ENCODE measurements at places on chromosomes 12 and 14.

- DNase-seq: no peak
These were observed 54.9 kb downstream of the SMUG1 start for GRCh38 chr12:54133772-54134375.

GRCh38 chr12:52271158-52271557 is 3.3 kb upstream of the KRT86 start:
- DNase-seq: no peak

DNA sequence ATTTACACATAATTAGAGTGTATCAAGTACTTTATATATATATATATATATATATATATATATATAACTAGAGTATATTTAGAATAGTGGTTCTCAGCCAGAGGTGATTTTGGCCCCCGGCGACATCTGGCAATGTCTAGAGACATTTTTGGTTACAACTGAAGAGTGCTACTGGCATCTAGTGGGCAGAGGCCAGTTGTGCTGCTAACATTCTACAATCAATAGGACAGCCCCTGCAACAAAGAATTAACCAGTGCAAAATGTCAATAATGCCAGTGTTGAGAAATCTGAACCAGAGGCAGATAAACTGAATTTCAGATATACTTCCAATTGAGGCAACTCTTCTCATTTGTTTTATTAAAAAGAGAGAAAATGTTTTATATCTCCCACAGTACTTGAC is 8.9 kb downstream of the GTF2A1 start:
- DNase-seq: peak; percentile 42

DNA sequence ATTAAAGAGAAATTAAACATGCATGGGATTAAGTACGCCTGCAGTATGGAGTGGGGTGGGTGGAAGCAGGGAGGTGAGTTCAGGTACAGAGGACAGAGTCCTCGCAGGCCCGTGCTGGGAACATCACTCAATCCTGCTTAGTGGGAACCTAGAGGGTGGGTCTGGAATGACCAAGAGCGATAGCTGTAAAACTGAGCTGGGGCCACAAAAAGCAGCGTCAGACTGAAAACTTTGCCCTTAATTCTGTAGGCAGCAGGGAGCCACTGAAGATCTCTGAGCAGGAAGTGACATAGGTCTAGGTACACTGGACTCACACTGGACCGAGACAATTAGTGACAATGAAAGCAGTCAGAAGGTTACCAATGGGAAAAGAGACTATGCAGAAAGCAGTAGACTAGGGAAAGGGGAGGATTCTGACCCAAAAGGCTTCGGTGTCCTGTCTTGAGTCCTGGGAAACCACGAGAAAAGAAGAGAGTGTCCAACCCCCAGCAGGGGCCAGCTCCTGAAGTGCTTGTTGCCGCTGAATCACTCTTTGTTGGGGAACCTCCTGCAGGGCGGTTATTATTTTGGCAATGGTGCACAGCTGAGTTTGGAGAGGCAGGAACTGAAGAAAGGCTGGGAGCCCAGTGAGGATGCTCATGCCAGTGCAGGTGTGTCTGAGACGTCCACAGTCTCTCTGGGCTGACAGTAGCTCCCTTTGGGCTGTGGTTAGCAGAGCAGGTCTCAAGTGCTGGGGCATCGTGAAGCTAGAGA is 97.4 kb downstream of the PLXNC1 start:
- no peak for DNase-seq

GRCh38 chr12:13606290-13606689 is 375.1 kb downstream of the GRIN2B start:
- DNase-seq: no peak
